T-helper 2 cell treated with Interferon-gamma antibody and Interleukin-4, amounts not matched to agents 5 μg/mL and 100 μg/mL, for 36 hours (primary cell): ENCODE measurements at places on chromosomes 1 and 21.

GRCh38 chr1:81802457-81802706 lies 1.6 kb downstream of the ADGRL2 start:
- no peak overlapping the region for H3K4me3 ChIP-seq
- H3K27ac ChIP-seq: no peak overlapping the region
- DNase-seq: no peak
- peaks cover 2% of the 10 kb centered on the region for H3K4me1 ChIP-seq

- H3K27me3 ChIP-seq: no peaks in the 10 kb centered on the region
- H3K36me3 ChIP-seq: peaks cover 30% of the 10 kb centered on the region
- no peak overlapping the region for H3K4me3 ChIP-seq
- H3K27ac ChIP-seq: no peak overlapping the region
- no peak for DNase-seq
Observed at GRCh38 chr1:63405021-63405420, 37.6 kb downstream of the ALG6 start.

GRCh38 chr1:230114237-230114651 lies 47.2 kb downstream of the GALNT2 start:
- H3K4me3 ChIP-seq: no peak overlapping the region
- H3K27ac ChIP-seq: no peak overlapping the region
- peaks cover 25% of the 10 kb centered on the region for H3K4me1 ChIP-seq
- DNase-seq: no peak

- no peak overlapping the region for H3K4me3 ChIP-seq
- no peaks in the 10 kb centered on the region for H3K36me3 ChIP-seq
- peaks cover 3% of the 10 kb centered on the region for H3K27me3 ChIP-seq
- H3K4me1 ChIP-seq: no peaks in the 10 kb centered on the region
Observed at GRCh38 chr1:22831729-22832413, 121.2 kb downstream of the EPHB2 start.

DNA sequence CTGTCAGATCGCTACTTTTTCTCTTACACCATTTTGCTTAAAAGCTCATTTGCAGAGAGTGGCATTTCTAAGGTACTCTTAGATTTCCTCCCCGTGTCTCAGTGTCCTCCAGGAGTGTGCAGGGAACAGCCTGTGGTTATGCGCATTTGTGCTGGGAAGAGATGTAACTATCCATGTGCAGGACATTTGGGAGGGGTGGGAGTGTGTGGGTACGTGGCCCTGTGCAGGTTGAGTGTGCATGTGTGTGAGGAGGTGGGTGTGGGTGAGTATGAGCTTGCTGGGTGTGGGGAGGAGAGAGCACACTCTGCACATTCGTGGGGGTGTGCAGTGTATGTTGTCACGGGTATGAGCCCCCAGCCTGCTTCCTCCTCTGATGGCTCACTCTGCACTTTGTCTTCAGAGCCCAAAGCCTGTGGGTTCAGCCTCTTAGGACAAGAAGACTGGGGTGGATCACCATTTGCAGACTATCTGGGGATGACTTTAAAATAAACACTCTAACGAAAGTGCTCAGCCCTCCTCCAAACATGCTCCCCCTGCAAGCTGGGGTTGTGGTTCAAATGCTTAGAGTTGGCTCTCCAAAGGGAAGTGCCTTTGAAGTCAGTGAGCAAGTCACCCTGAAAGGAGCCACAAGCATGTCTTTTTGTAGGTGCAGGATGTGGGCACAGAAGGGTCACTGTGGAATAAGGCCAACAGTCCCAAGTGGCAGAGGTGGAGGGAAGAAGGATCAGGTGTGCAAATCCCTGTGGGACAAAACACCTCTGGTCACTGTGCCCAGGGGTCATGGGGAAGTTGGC lies 295.4 kb downstream of the RRAGC start:
- H3K27me3 ChIP-seq: peaks cover 13% of the 10 kb centered on the region
- no peak for DNase-seq
- peaks cover 51% of the 10 kb centered on the region for H3K4me1 ChIP-seq

DNA sequence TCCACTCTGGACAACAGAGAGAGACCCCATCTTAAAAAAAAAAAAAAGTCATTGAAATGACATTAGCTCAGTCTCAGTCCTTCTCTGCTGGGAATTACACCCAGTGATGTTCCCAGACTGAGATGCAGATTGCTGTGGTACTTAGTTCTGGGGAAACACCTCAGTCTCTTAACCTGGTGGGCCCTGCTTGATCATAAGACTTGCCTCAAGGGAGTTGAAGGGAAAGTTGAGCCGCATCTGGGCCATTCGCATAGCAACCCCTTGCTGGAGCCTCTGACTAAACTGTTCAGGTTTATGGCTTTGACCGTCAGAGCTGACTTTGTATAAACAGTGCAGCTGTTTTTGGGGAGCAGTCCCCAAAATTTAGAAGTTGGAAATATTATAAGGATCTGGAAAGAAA lies 13.4 kb downstream of the FCRL4 start:
- peaks cover 2% of the 10 kb centered on the region for H3K27me3 ChIP-seq
- no peak overlapping the region for H3K27ac ChIP-seq
- H3K4me1 ChIP-seq: peaks cover 2% of the 10 kb centered on the region
- DNase-seq: no peak

- H3K4me1 ChIP-seq: peaks cover 4% of the 10 kb centered on the region
- DNase-seq: no peak
- no peak overlapping the region for H3K4me3 ChIP-seq
- peaks cover 21% of the 10 kb centered on the region for H3K27me3 ChIP-seq
Observed at GRCh38 chr1:59279645-59280044, 17.2 kb upstream of the FGGY start.

DNA sequence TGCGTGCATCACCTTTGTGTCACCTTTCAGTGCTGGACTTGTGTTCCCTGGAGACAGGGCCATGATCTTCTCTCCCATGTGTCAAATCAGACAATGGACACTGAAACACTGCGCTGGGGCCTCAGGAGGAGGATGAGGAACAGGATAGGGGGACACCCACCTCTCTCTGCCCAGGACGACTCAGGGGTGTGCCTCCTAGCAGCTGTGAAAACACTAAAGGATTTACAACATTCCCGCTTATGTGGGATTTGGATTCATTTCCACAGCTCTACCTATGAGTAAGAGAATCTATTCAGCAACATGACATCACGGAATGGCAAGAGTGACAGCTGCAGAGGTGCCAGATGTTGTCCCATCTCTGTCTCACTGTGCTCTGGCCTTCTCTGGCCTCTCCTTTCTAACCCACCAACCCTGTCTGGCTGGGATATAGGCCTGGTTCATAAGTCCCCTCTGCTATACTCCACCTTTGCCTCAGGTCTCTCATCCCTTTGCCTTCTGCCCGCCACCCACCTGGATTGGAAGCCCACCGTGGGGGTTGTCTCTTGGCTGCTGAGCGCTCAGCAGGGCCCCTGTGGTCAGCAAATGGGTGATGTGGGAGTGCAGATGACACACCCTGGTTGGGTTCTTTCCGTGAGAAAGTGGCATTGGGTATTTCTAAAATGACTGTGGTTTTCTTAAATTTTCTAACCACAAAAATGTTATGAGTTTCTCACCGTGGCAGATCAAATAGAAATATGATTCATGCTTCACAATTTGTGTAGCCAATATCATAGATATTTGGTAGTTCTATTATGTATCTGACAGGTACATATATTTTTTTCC lies 47.1 kb upstream of the TLR5 start:
- peaks cover 12% of the 10 kb centered on the region for H3K27me3 ChIP-seq
- H3K36me3 ChIP-seq: no peaks in the 10 kb centered on the region
- peaks cover 21% of the 10 kb centered on the region for H3K4me1 ChIP-seq
- H3K27ac ChIP-seq: peak overlapping the region; percentile 72

GRCh38 chr1:187971851-187972250 lies 1143.1 kb downstream of the PLA2G4A start:
- no peak overlapping the region for H3K27ac ChIP-seq
- no peak for DNase-seq
- no peaks in the 10 kb centered on the region for H3K4me1 ChIP-seq
- H3K36me3 ChIP-seq: no peaks in the 10 kb centered on the region
- H3K4me3 ChIP-seq: no peak overlapping the region
- H3K27me3 ChIP-seq: no peaks in the 10 kb centered on the region

DNA sequence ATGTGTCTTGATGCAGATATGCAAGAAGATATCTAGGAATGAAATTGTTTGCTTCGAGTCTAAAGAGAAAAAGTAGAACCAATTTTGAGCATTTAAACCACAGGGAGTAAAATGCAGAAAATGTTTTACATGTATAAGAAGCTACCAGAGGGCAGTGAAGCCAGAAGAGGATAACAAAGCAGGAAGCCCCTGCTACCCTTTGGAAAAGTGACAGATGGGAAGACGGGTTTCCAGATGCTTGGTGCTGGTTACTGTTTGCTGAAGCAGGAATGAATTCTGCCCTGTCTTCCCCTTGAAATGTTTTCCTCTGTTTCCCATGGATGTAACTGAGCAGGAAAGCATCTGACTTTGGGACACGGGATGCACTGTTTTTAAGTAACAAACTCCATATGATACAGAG lies 822.2 kb downstream of the MRPL39 start:
- H3K36me3 ChIP-seq: no peaks in the 10 kb centered on the region
- no peaks in the 10 kb centered on the region for H3K27me3 ChIP-seq
- DNase-seq: no peak
- no peak overlapping the region for H3K27ac ChIP-seq

- no peak overlapping the region for H3K4me3 ChIP-seq
- no peak for DNase-seq
- H3K27ac ChIP-seq: no peak overlapping the region
- H3K4me1 ChIP-seq: peaks cover 5% of the 10 kb centered on the region
- H3K36me3 ChIP-seq: no peaks in the 10 kb centered on the region
Observed at GRCh38 chr1:45243476-45244343, 37.3 kb upstream of the ZSWIM5 start.

GRCh38 chr1:198676253-198676652 lies 37.4 kb downstream of the PTPRC start:
- peak overlapping the region; percentile 88 for H3K27ac ChIP-seq
- no peaks in the 10 kb centered on the region for H3K27me3 ChIP-seq
- H3K4me3 ChIP-seq: peak overlapping the region; percentile 82

GRCh38 chr21:18356801-18357200 lies 46.8 kb downstream of the TMPRSS15 start:
- no peaks in the 10 kb centered on the region for H3K27me3 ChIP-seq
- no peaks in the 10 kb centered on the region for H3K4me1 ChIP-seq
- no peak for DNase-seq

DNA sequence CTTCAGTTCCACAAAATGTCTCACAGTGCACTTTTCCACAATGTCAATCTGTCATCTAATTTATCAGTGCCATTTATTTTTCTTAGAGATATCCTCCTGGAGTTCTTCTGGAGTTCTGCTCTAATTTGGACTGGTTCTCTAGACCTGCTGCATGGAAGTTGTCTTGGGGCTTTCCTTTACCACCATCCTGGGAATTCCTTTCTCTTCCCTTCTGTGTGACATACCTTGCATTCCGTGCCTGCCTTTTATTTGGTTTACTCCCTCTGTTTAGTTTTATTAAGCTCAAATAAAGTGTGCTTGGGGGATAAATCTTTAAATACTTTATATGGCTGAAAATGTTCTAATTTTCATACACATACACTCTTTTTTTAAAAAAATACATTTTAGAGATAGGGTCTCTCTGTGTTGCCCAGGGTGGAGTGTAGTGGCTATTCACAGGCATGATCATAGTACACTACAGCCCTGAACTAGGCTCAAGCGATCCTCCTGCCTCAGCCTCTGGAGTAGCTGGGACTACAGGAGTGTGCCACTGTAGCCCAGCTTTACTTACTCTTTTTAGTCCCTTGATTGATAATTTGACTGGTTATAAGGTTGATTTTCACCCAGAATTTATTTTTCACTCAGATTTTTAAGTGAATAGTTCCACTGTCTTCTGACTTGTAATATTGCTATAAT lies 14.4 kb downstream of the MTF2 start:
- H3K4me1 ChIP-seq: peaks cover 37% of the 10 kb centered on the region
- no peak overlapping the region for H3K27ac ChIP-seq
- no peaks in the 10 kb centered on the region for H3K27me3 ChIP-seq
- H3K36me3 ChIP-seq: peaks cover 25% of the 10 kb centered on the region
- DNase-seq: no peak
- no peak overlapping the region for H3K4me3 ChIP-seq

GRCh38 chr1:18341291-18342069 lies 139.2 kb upstream of the KLHDC7A start:
- no peak overlapping the region for H3K27ac ChIP-seq
- no peak for DNase-seq
- no peaks in the 10 kb centered on the region for H3K36me3 ChIP-seq
- no peaks in the 10 kb centered on the region for H3K4me1 ChIP-seq

DNA sequence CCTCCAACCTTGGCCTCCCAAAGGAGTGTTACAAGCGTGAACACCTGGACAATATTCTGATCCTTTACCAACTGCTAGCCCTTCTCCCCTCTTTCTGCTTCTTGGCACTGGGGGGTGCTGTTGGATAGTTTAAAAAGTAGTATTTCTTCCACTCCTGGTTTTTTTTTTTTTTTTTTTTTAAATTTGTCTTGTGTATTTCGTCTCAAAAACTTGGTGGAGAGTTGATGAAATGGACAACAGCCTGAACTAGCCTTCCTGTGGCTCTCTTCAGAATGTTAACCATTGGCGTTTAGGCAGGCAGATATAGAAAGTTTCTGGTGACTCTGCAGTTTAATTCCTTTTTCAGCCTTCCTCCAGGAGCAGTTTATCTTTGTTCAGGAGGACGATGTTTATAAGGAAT lies 69.7 kb upstream of the USP24 start:
- H3K4me1 ChIP-seq: peaks cover 3% of the 10 kb centered on the region
- no peak for DNase-seq
- no peaks in the 10 kb centered on the region for H3K36me3 ChIP-seq

GRCh38 chr21:15442743-15443469 lies 286.9 kb upstream of the USP25 start:
- no peak for DNase-seq
- H3K27me3 ChIP-seq: no peaks in the 10 kb centered on the region
- H3K4me1 ChIP-seq: peaks cover 6% of the 10 kb centered on the region

DNA sequence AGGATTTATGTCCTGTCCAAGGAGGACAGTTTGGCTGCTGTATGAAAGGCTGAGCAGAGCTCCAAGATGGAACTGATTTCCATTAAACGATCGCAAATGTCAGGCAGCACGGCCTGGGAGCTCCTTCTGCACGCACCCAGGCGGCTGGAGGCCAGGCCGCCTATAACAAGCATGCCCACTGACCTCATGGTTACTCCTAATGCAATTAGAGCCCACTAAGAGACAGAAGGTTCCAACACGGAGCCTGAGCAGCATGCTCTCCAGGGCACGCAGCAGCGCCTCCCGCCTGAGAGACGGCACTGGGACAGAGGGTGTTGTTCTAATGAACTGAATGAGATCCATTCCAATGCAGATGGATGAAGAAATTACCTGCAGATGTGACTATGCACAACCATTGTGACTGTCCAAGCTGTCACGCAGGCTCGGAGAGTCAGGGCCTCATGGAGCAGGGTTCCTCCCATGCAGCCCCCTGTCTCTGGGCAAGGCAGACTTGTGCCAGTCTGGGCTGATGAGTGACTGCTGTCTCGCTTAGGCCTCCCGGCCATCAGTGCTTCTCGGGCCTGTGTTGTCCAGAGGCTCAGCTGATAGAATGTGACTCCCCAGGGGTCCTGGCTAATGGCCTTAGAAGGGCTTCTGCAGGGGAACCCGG lies 25.2 kb upstream of the CDCA8 start:
- no peak overlapping the region for H3K27ac ChIP-seq
- peaks cover 15% of the 10 kb centered on the region for H3K27me3 ChIP-seq
- no peaks in the 10 kb centered on the region for H3K36me3 ChIP-seq
- no peak overlapping the region for H3K4me3 ChIP-seq
- DNase-seq: no peak
